ENCODE measurements at places on chromosomes 7 and 10.
A peak's percentile ranks its signal among the peaks of the same experiment; 100 is the strongest.

DNA sequence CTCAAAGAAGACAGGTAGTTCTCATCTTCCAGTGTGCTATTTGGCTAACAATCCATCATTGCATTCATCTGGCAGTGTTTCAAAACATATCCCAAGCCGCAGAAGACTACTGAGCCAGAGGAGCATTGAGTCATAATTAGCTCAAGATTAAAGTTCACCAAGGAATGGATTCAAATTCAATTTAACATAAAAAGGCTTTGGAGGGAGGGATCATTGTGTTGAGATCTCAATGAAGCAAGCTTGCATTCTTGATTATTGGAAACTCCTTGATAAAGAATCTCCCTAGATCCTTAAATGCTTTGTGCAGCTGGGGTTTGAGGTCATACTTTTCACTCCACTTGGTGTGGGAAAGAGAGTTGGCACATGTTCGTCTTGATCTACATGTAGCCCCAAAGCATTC lies 142.8 kb upstream of the SEMA3A start:
- peak; percentile 36 for DNase-seq

- no peak for DNase-seq
Observed at GRCh38 chr7:11196143-11196542, 222.5 kb downstream of the PHF14 start.

DNA sequence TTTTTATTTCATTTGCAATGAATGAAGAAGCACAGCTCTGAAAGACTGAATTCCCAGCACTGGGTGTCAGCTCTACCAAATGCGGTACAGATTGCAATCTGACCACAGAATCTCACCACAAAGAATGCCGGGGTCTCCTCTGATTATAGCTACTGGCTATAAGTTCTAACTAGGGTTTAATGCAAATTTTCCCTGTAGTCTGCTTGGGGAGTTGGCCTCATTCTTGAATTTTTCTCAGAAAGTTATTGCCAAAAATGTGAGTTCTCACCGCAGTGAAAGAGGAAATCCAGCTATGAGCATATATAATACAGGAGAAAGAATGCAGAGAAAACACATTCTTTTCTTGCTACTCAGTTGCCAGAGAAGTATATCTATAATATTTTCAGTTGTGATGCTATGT lies 1255.7 kb upstream of the LRRTM3 start:
- DNase-seq = no peak

DNA sequence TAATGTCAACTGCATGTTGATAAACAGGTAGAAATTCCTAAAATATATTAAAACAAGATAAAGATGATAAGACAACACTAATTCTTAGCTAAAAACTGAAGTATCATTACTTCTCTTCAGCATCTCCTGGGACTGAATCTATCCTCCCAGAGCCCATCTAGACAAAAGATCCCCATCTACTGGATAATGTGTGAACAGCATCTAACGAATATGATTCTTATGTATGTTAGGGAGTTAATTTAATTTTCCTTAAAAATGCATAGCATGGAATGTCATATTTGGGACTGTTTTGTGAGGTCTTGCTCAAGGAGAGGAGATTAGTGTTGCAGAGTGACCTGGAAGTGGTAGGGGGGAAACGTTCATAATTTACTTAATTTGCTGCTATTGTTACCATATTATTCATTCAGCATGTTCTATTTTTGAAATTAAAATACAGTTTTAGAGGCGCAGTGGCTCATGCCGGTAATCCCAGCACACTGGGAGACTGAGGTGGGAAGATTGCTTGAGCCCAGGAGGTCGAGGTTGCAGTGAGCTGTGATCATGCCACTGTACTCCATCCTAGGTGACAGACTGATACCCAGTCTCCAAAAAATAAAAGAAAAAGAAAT lies 305.1 kb upstream of the CSTF2T start:
- DNase-seq = peak; percentile 24

- DNase-seq = no peak
Observed at GRCh38 chr7:2495418-2496299, 19.5 kb upstream of the GRIFIN start.

GRCh38 chr10:55168343-55168742 lies 367.3 kb upstream of the PCDH15 start:
- no peak for DNase-seq

DNA sequence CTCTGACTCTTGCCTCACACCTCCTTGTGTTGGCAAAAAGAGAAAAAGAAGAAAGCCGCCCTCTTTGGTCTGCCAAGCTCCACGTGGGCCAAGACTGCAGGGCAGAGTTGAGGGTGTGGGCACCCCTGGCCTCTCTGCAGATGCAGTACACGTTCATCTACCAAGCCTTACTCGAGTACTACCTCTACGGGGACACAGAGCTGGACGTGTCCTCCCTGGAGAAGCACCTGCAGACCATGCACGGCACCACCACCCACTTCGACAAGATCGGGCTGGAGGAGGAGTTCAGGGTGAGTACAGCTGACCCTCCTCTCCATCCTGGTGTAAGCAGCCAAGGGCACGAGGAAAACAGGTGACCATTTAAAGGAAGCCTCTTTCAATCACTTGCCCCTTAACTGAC lies 56.1 kb downstream of the MKI67 start:
- DNase-seq = no peak

DNA sequence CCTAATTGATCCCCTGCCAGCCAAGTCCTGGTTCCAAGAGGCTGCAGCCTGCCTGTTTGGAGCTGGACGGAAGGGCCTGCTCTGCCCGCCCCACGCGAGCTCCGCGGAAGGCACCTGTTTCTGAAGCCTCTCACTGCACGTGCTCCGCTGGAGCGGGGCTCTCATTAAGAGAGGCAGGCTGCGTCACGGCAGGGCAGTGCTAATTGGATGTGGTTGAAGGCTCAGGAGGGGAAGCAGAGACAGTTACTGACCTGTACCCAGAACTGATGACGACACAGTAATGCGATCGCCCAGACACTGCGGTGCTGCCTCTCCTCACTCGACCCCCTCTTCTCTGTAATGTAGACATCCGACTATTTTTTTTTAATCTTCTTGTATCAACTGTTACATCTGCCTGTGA lies 411.1 kb upstream of the MGMT start:
- no peak for DNase-seq

DNA sequence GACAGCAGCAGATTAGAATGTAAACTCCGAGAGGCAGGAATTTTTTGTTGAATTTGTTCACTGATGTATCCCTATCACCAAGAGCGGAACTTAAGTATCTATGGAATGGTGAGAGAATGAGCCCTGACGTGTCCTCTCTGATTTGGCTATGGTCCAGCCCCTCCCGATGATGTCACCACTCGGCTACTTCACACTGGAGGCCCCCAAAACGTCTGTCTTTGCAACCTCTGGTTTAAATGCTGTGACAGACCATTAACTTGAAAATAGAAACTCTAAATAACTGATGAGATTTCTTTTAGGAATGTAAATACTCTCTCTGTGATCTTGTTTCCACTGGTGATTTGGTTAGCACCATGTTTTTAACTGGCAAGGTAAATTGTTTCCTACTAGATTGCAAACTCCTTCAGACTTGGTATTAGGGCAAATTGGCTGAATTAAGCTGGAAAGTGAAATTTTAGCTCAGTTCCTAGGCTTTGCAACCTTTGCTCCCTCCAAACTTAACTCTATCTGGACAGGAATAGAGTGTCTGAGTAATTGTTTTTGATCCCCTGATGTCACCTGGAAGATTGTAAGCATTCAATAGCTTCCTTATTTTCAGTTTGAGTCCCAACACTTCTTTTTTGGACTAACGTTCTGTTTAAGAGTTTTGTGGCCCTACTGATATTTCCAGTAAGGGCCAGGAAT lies 19.1 kb downstream of the SLC16A12 start:
- peak; percentile 72 for DNase-seq

DNA sequence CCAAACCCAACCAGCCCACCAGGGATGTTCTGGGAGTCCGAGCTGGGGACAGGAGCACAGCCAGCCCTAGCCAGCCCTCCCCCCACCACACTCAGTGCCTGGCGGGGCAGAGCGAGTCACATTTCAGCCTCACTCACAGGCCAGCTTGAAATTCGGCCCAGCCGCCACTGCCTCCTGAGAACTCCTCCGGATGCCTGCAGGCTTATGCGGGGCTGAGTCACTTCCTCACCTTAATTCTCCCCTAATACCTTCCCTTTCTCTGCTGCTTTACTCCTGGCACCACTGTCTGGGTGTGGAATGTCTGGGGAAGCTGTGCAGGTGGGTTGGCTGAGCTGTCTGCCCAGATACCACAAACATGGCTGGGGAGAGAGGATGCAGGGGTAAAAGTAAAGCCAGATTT lies 22.6 kb upstream of the DLG5 start:
- DNase-seq = no peak

- DNase-seq = no peak
Observed at GRCh38 chr7:132392713-132393112, 183.6 kb downstream of the PLXNA4 start.

GRCh38 chr7:17580141-17580540 lies 281.7 kb downstream of the AHR start:
- peak; percentile 20 for DNase-seq

DNA sequence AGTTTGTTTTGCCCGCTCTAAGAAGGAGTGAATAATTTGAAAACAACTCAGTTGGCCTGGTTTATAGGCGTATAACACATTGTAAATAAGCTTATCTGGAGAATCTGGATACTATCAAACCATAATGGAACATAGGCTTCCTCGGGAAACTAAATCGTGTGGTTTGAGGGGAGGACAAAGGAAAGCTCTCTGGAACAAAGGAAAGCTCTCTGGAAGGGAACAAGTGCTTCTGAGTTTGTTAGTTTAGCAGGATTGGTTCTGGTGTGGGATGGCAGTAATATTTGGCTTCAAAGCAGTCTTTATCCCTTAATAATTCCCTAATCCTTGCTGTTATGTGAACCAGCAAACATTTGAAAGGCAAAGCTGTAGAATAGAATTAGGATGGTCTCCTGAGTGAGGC lies 15.0 kb upstream of the SLK start:
- no peak for DNase-seq

DNA sequence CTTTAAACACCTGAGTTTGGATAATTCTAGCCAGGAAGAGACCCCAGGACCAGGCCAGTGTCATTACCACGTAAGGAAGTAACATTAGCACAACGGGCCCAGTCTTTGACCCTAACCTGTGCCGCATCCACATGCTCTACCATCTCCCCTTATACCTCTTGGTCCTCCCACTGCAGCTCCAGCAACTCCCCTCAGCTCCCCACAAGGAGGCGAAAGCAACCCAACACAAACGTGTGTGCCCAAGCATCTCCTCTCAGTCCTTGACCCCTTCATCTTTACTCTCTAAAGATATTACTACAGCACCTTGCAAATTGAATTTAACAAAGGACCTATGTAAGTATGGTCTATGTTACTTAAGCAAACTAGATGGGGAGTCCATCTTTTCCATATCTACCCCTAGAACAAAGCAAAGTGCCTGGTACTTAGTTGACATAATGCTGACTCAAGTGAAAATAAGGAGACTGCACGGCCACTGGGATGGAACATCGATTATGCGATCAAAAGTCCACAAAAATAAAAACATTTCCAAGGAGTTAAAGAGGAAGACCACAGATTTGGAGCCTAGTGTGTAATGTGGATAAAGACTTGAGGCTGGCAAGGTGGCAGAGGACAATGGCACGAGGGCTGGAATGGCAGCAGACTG lies 147.7 kb downstream of the JAZF1 start:
- DNase-seq = no peak

DNA sequence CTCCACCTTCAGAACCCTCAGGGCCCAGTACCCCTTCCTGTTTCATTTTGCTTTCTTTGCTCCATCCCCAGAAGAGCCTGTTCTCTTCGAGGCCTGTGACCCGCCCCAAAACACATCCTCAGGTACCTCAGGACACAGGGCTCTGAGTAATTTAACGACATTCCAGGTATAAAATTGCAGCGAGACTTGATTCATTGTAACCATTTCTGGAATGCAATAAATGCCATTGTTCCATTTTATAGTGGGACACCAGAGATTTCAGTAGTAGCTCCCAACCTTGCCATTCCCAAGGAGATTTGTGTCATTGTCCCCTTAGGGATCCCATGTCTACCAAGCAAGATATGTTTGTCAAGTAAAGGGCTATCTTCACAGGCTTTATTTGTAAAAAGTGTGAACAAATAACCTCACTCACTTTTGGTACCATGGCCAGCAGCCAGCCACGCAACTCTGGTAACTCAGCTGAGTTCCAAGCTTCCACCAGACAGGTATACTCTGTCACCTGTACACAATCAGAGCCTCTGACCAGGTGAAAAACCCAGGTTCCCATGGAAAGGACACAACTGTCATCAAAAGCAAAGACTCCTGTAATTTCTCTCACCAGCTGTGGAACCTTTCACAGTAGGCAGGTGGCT lies 441.3 kb downstream of the PLXNA4 start:
- DNase-seq = no peak

DNA sequence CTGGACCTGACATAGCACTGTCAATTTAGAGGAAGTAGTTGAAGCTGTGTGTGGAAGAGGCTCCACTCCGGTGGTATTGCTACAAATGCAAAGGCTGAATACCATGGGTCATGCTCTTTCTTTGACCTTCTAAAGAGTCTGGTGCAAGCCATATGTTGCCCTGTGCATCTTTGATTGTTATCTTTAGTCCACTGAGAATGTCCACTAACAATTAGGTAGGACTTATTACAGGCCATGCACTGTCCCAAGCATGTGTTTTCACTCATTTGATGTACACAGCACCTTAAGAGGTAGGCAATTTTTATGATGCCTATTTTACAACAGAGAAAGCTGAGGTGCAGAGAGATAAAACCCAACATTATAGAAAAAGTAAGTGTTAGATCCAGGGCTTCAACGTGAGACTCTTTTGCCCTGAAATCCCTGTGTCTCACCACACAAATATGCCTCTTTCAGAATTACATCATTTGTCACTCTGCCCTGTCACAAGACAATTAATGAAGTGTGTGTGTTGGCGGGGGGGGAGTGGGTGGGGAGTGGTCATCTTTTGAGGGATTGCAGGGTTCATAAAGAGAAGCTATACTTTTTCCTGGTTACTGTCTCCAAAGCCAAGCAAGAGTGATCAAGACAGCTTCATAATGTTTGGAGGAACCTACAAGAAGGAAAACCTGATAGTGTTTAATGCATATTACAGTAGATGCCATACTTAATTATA lies 637.6 kb upstream of the IGFBP3 start:
- no peak for DNase-seq

DNA sequence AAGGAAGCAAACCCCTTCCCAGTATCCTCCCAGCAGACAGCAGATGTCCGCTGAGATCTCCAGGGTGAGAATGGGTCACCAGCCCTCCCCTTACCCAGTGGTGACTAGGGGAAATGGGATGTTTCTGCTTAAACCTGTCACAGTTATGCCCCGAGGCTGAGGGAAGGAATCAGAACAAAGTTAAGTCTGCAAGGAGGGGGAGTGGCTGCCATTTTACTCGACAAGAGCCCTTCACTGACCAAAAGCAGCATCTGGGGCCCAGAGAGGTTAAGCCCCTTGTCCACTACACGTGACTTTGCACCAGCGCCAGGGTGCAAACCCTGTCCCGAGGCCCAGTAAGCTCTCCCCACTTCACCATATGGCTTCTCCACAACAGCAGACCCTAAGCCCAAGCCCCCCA lies 4.6 kb upstream of the NANOS1 start:
- no peak for DNase-seq

DNA sequence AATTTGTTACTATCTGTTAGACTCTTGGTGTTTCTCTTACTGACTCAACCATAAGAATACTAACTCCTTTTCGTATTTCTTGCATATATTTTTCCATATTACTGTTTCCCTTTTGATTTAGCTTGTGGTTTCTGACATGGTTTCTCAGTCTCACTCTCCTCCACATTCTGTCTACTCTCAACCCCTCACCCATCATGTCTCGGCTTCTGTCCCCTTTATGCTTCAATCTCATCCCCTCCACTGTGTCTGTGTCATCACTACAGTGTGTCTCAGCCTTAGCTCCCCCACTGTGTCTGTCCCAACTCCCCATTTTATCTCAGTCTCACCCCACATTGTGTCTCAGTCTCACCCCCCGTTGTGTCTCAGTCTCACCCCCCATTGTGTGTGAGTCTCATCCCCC lies 126.9 kb downstream of the VIPR2 start:
- no peak for DNase-seq

- DNase-seq = no peak
Observed at GRCh38 chr10:126111516-126111915, 215.2 kb downstream of the FANK1 start.
